Left colon (tissue), 2 donors: ENCODE measurements at places on chromosomes 13 and 19. TPM values are rescaled to one million over a fixed set of nuclear protein-coding genes. Genes with fewer than 3 reads are reported as not detected.

Gene IZUMO2
- total RNA-seq: not detected

Gene PROZ
- not detected for total RNA-seq

Gene TNFSF9
- 2.7 TPM for total RNA-seq

Gene S1PR4
- 1.1 TPM for total RNA-seq

Gene NFILZ
- total RNA-seq: not detected

Gene FAM124A
- 3.1 TPM for total RNA-seq

Gene TMEM238
- 89.4 TPM for total RNA-seq

DNA sequence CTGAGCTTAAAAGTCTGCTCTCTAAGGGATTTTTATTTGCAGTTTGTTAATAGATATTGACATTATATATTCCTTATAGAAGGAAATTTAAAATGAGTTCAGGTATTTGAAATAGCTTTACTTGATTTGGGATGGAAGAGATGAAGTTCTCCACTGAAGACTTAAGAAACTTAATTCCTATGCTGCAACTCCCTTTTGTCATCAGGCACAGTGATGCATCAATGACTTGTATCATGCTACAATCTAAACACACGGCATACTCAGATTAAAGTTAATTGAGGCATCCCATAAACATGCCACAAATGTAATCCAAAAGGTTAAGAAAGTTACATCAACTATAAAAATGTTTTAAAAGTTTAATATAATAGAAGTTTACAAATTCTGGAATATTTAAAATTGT lies 109.0 kb downstream of the STARD13 start:
- DNase-seq: no peak

- no peak for DNase-seq
These were observed 20.7 kb upstream of the ZNF507 start for GRCh38 chr19:32324631-32325285.

DNA sequence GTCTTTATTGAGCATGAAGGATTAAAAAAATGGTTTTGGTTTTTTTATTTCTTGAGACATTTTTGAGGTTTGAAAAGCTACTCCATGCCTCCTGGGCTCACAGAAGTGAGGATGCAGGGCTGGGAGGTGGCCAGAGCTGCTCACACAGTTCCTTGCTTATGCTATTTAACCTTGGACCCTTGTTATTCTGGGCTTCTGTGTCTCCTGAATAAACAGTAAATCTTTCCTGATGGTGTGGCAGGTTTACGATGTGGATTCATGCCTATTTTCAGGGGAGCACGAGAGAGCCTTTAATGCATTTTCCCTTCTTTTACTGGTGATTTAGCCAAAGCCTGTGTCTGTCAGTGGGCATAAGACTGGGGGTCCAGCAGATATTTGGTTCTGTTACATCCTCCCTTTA lies 34.3 kb upstream of the PCDH8 start:
- DNase-seq: no peak

DNA sequence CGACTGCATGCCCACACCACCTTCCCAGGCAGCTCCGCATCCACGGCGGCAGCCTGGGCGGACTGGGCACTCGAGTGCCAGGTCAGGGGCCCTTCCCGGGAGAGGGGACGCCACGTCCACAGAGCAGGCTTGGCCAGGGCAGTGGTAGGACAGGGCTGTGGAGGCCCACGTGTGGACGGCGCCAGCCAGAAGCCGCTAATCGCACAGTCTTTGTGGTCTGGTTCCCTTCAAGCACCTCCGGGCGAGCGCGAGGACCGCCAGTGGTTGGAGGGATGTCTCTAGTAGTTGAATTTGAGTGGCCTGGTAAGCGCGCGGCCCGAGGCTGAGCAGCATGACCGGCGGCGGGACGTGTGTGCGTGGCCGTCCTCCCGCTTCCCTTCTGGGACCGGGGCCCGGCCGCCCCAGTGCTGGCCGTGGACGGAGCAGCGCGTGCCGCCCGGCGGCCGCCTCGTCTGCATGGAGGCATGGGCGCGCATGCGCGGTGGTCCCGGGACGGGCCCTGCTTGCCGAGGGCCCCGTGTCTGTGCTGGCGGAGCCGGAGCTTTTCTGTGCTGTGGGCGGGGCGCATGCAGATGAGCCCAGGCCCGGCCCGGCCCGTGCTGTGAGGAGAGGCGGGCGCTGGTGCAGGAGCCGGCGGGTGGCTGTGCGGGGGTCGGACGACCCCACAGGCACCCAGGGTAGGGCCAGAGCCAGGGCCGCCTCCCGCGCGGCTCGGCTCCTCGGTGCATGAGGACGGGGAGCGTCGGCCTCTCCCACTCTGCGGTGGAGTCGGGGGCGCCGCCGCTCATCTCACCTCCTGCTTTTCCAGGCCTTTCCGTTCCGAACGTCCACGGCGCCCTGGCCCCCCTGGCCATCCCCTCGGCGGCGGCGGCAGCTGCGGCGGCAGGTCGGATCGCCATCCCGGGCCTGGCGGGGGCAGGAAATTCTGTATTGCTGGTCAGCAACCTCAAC lies 8.6 kb downstream of the PTBP1 start:
- DNase-seq: no peak

GRCh38 chr19:13396250-13397080 lies 109.8 kb downstream of the CACNA1A start:
- DNase-seq: no peak

- peak; percentile 36 for DNase-seq
These were observed 392.6 kb downstream of the KLF5 start for GRCh38 chr13:73451221-73452029.

GRCh38 chr19:28828276-28828870 lies 384.6 kb downstream of the UQCRFS1 start:
- DNase-seq: no peak

- peak; percentile 41 for DNase-seq
These were observed 27.9 kb upstream of the NDUFS7 start for GRCh38 chr19:1355568-1356507.

- DNase-seq: no peak
These were observed 8.4 kb downstream of the IGFL3 start for GRCh38 chr19:46116121-46116520.

DNA sequence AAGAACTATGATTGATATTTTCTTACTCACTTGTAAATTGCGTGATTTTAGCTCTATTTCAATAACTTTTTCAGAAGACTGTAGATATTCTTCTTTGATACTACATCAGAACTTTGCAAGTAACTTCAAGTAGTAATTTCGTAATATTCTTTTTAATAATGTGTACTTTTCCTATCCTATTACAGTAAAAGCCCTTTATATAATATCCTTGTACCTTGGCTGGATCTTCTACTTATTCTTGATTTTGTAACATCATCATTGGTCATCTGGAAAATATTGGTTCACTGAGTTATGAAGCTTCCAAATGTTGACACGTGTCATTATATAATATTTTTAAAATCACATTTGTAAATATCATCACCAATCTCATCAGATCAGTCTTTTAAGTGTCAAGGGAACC lies 32.4 kb downstream of the POLR1D start:
- no peak for DNase-seq

GRCh38 chr13:49295244-49295643 lies 47.5 kb downstream of the CDADC1 start:
- no peak for DNase-seq

- DNase-seq: peak; percentile 85
These were observed 19.7 kb upstream of the ZBTB7A start for GRCh38 chr19:4086411-4086867.

DNA sequence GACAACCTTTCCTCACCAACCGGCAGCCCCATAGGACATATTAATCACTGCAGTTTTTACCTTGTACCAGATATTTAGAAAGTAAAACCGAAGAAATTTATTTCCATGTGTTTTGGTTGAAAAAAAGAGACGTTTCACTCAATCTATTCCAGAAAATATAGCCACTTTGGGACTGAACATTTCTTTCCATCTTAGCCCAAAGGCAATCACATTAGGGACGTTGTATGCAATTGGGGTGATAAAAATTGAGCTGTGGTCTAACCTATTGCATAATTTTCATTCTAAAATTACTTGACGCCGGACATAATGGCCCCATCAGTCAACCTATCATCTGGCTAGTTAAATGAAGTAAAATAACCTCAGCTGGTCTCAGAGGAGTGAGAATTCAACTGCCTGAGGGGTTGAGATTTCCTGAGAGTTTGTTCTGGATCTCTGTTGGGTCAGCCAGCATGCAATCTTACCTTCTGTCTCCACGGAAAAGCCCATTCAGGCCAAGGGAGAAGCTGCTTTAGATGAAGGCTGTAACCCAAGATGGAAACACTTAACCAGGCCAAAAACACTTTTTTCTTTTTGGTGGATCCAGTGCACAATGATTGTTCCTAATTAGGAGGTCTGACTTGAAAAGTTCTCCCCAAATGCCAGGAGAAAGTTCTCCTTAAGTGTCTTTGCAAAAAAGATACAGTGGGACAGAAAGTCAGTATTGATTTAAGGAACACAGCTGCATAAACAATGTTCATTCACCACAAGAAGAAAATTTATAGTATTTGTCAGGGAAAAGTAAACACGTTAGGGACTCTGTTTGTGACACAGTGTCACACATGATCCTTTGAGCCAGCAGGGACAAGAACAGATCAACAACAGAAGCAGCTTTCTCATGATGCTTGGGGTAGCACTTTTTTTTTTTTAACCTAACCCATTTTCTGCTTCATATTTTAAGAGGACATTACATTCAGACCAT lies 34.1 kb downstream of the DLEU7 start:
- no peak for DNase-seq

DNA sequence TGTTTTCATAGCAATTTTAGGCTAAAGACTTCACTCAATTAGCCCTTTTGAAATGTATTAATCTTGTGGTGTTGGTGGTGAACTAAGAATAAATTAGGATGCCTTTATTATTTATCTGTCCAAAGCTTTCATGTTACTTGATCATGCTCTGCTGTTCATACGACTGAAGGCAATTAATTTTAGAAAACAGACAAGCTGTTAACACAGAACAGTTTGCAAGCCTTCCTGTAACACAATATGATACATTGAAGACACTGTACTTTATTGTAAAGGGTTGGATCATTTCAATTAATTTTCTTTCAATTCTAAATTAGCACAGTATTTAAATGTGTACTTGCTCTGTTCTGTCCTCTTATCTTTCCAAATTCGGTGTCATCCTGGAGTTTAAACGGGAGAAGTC lies 794.3 kb upstream of the MIR17HG start:
- no peak for DNase-seq

DNA sequence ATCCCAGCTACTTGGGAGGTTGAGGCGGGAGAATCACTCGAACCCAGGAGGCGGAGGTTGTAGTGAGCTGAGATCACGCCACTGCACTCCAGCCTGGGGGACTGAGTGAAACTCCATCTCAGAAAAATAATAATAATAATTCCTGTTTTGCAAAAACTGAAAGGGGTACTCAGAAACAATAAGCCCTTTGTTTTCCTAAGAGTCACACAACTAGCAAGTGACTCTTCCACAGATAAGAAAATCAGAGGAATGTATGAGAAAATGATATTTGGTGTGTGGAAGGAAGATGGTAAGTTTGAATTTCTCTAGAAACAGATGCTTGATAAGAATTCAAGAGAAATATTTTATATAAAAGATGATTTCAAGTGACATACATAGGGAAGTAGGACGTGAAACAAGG lies 35.1 kb downstream of the SYDE1 start:
- no peak for DNase-seq

- peak; percentile 32 for DNase-seq
These were observed 5.8 kb upstream of the USE1 start for GRCh38 chr19:17209126-17210036.

DNA sequence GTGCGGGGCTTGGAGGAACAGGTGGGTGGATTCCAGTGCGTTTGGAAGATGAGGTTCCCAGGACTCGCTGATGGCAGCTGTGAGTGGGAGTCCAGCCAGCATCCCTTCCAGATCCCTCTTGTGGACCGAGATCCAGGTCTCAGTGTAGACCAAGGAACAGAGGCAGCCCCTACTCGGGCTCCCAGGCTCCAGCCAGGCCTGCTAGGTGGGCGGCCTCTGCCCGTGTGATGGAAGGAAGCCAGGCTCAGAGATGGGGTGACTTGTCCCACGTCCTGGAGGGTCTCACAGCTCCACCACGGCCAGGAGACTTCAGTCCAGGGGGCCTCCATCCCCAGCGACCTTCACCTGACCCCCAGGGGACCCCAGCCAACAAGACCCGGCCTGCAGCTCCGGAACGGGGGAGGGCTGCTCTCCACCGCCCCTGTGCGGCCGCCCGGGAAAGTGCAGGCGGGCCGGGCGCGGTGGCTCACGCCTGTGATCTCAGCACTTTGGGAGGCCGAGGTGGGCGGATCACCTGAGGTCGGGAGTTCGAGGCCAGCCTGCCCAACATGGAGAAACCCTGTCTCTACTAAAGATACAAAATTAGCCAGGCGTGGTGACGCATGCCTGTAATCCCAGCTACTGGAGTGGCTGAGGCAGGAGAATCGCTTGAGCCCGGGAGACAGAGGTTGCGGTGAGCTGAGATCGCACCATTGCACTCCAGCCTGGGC lies 729 bp upstream of the MADCAM1 start:
- no peak for DNase-seq

DNA sequence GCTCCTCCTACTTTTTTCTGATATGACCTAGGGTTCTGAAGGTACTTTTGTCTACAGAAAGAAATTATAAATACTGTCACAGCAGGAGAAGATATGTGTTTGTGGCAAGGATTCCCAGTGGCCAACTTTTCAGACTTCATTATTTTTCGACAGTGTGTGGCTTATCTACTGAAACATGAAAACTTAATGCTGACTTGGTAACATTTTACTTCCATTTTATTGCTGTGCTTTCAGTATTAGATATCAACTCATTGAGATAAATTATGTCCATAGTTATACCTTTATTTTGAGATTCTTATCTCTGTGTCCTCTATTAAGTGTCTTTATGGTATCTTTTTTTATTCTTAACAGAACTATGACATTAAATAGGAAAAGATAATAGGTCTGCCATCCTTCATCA lies 700.0 kb downstream of the PCDH9 start:
- DNase-seq: no peak

DNA sequence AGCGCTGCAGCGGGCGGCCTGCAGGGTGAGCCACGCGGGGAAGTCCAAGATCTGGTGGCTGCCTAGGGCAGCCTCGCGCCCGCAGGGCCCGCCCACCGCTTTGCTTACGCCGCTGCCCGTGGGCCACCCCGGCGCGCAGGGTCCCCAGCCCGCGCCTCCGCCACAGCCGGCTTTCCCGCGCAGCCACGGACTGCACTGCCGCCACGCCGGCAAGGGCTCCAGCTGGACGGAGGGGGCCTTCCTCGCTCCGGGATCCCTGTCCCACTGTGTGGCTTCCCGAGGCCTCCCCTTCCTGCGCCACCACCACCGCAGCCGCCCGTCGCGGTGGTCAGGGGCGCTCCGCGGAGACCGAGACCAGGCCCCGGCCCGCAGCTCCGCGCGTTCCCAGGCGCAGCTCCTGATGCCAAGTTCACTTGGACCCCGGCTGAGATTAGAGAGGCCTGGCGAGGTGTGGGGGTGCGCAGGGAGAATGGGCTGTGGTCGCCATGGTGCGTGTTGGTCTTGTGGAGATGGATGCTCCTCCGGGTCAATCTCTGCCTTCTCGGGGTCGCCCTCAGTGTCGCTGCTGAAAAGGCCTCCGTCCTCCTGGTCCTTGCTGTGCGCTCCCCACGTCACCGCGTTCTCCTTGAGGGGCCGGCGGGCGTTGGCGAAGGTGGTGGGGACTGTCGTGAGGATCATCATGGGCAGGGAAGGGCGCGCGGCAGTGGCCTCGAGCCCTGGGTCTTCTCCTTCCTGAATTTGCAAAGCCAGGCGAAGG lies 17.9 kb upstream of the RNF17 start:
- DNase-seq: no peak
